ENCODE measurements at places on chromosomes 4 and X.

DNA sequence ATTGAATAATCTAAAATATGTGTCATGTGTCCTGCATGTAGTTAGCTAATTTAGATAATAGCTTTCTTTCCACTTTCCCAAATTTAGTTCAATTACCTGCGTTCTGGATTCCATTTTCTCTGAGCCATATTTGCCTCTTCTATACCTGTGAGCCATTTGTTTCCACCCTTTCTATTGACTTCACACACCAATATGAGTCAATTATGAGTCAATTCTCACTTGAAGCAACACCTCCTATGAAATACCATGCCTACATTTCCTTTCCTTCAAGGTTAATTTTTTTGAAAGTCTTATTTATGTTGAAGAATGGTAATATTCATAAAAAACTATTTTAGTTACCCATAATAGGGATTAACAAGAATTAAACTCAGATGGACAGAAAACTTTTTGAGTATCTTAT, 25.8 kb downstream of the NPY2R start:
- DNase-seq = no peak

DNA sequence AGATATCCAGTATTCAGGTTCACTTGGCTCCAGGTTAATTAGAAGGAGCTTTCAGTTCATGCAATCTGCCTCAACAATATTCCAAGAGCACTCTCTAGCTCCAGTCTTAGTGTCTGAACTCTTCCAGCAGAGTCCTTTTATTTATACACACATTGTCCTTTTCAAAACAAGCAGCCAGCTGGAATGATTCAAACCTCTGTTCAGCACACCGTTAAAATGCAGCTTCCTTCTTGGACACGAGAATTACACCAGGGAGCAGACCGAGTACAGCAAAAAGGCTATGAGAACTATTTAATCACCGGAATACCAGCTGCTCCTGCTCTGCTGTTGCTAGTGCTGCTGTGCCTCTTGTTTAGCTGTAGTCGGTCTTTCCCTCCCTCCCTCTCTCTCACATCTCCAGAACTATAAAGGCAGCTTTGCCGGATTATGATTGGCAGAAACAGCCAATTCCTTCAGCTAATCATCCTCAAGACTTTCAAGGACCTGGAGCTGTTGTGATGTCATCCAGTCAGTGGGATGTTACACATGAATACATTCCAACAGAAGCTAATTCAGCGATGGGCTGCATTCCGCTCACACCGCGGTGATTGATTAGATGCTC, at the start of gene NDST4:
Gene NDST4 (minus strand): TSS at position 115 of the 601 bp plus-strand sequence. CDS start 36,584 bp downstream, outside the sequence.
- no peak for DNase-seq

DNA sequence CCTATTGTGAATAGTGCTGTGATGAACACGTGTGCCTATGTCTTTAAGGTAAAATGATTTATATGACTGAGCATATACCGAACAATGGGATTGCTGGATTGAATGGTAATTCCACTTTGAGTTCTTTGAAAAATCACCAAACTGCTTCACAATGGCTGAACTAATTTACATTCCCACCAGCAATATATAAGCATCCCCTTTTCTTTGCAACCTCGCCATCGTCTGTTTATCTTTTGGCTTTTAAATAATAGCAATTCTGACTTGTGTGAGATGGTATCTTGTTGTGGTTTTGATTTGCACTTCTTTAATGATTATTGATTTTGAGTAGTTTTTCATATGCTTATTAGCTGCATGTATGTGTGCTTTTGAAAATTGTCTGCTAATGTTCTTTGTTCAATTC, 31.8 kb upstream of the UGT2A1 start:
- no peak for DNase-seq

- DNase-seq = no peak
These were observed 338.6 kb upstream of the ZFP42 start for GRCh38 chr4:187656959-187657358.

- DNase-seq = no peak
These were observed 18.4 kb upstream of the STK26 start for GRCh38 chrX:132004728-132005127.

GRCh38 chr4:76748649-76749048, 149.3 kb downstream of the SOWAHB start:
- no peak for DNase-seq

DNA sequence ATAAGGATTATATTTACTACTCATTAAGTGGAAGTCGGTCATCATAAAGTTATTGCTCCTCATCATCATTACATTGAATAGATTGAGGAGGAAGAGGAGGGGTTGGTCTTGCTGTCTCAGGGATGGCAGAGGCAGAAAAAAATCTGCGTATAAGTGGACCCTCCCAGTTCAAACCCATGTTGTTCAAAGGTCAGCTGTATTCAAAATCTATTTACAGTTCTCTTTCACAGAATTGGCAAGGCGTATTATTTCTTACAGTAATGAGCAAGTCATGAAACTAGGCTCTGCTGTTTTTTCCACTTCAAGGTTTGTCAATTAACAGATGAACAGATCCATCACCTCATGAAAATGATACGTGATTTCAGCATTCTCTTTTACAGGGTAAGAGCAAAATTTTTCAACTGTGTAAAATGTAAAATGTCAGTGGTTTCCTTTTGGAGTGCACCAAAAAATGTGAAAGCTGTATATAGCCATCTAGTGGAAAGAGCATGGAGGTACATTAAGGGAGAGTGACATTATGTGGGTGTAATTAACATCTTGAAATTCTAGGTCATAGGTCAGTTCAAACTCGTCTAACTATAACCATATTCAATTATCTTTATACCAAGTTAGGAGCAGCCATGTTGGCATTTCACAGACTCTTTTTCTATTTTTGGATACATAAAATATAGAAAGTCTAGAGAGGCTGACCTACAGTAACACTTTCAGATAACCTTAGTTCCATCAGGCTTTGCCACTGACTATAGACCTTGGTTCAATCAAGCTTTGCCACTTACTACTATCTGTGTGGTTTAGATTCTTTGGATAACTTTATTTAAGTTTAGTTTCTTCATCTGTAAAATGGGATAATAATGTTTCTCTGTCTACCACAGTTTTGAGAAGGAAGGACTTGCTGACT, 30.1 kb downstream of the NEIL3 start:
- DNase-seq = no peak

DNA sequence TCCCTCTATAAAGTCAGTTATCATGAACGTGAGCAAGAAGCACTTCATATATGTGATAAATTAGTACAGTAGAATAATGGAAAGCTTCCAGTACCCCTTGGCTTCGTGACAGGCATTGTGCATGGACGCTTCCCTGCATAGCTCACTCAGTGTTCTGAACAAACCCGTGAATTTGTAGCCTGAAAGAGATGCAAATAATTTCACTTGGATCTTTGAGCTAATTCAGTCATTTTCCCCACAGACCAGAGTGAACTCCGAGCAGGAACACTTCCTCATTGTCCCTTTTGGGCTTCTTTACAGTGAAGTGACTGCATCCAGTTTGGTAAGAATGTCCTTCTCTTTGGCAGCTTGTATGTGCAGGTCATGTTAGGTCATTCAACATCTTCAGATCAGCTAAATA, 50.1 kb downstream of the ADD1 start:
- no peak for DNase-seq

DNA sequence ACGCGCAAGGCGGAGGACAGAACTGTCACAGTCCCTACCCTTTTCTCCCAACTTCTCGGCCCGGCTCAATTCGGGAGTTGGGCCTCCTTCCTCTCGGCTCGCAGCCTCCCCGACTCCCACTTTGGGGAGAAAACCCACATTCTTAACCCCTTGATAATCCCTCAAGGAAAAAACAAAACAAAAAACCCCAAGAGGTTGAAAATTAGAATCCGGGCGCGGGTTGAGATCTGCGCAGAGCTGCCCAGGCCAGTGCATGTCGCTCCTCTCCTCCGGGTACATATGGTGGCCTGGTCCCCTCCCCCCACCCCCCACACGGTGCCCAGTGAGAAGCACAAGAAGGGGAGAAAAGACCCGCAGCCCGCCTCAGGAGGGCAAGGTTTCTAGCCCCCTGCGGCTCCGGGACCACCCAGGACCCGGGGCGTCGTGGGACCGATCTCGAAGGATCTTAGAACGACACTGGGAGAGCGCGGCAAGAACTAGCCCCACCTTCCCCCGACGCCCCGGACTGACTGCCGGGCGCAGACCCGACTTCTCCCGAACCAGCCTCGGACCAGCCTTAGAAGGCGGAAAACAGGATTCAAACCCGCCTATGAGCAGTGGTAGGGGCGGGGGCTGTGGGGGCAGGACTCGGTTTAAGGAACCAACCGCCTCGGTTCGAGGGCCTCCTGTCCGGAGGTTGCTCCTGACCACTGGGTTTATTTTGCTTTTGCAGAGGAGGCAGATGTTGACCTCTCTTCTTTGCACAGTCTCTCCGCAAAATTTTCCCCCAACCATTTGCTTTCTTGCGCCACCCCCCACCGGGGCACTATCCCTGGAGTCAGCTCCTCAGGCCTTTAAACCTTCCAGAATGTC, 2.5 kb upstream of the PDGFRA start:
- DNase-seq = no peak

- DNase-seq = no peak
These were observed 47.0 kb upstream of the RAPGEF2 start for GRCh38 chr4:159055833-159056232.

GRCh38 chr4:122514671-122515070, 58.1 kb upstream of the IL2 start:
- DNase-seq = no peak

DNA sequence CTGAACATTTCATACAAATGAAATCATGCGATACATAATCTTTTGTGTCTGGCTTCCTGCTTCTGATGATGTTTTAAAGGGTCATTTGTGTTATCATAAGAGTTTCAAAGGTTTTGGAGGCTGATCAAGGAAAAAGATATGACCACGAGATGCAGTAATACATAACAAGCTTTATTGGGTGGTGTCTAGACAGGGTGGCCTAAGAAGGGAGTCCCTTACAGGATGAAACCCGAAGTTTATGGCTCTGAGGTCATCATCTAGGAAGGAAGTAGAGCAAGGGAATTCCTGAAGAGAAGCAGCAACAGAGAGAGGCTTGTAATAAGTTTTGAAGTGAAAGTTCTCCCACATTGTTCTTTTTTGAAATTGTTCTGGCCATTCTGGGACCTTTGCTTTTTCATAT, 40.8 kb upstream of the SOD3 start:
- no peak for DNase-seq

DNA sequence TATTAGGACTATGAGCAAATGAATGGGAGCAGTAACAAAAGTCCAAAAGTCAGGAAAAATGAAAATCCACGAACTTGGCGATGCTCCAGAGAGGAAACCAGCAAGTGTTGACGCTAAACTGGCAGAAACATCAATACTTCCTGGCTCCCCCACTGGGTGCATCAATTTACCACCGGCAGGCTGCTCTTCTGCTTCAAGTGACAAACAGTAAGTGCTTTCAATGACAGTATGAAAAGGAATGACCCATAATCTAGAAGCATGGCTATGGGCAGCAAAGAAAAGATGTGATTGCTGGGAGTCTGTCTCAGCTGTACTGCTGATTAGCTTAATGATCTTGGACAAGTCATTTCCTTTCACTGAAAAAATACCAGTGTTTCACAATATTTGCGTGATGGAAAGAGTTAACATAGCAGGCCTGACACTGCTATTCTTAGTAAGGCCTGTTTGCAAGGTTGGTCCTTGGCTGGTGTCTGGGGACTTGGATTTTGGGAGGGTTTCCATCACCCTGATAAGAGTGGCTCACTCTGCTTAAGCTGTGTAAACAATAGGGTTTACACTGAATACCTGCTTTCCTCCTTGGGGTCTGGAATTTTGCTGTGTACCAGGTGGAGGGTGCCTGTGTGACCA, 8.7 kb downstream of the ATP11C start:
- DNase-seq = no peak

DNA sequence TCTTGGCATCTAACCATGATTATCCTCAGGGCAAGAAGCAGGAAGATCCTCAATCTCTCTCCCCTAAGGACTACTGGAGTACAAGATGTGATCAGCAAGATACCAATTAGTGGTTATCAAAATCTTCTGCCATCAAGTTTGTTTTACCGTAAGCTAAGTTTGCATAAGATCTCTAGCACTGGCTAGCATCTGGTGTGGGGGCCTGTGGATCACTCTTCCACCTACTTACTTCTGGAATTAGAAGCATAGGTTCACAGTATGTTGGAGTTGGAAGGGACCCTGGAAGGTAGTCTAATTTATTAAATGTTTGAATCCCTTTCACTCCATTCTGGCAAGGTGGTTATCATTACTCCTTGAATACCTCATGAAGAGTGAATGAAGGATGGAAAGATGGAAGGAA, 93.3 kb upstream of the BANK1 start:
- no peak for DNase-seq

DNA sequence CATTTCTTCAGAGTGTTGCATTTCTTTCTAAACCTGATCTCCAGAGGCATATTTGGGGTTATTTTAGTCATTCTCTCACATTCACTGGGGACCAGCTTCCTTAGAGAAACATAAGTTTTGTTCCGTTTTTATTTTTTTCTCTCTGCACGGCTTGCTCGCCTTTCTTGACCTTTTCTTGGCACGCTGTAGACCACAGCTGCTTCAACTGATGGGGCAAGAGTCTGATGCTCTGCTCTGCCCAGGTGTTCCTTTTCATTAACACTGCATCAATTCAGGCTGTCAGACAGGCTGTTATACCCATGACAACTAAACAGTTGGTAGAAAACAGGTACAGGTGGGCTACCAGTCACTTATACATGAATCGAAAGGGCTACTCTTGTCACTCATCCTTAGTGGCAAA, 682.2 kb upstream of the DIAPH2 start:
- DNase-seq = no peak

- DNase-seq = no peak
These were observed 42.1 kb upstream of the MAGEA4 start for GRCh38 chrX:151870602-151871001.

GRCh38 chr4:148643851-148644250, 201.6 kb upstream of the NR3C2 start:
- DNase-seq = no peak

GRCh38 chrX:35351212-35351611, 408.6 kb downstream of the FAM47B start:
- DNase-seq = no peak

DNA sequence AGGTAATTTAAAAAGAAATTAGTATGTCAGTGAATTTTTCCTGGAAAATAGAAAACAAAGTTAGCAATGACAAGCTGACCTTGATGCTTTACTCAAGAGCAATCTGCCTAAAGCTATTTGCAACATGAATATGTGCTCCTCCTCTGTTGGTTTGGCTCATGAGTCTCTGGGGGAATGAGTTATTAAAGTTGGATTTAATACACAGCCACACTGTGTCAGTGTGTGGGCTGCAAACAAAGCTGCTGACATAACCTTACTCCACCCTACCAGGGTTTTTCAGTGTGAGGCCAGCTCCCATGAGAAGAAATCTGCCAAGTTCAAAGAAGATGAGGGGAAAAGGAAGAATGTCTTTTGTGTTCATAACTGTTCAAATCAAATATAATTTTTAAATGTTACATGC, 280.5 kb downstream of the TLL1 start:
- no peak for DNase-seq

Data from stimulated activated CD8-positive, alpha-beta memory T cell treated with anti-CD3 and anti-CD28 coated beads, Interleukin-4, amount 100 ng/mL, for 24 hours (primary cell).